ENCODE measurements at places on chromosomes 7 and 10. TPM values are rescaled to one million over a fixed set of nuclear protein-coding genes. Genes with fewer than 3 reads are reported as not detected.

AKR1C2 gene
- 0.97 TPM for total RNA-seq

CTTNBP2 gene
- not detected for total RNA-seq

WIPF3 gene
- total RNA-seq: not detected

CTBP2 gene
- 84.2 TPM for total RNA-seq

PLXDC2 gene
- 0.32 TPM for total RNA-seq

ZP3 gene
- 0.49 TPM for total RNA-seq

CAV1 gene
- 2,402 TPM for total RNA-seq

PCLO gene
- total RNA-seq: 4.5 TPM

CYP2W1 gene
- total RNA-seq: not detected

TCAF1 gene
- total RNA-seq: 20.1 TPM

C10orf71 gene
- not detected for total RNA-seq

UNCX gene
- not detected for total RNA-seq

PSMC2 gene
- 219 TPM for total RNA-seq

HYAL4 gene
- 1.2 TPM for total RNA-seq

NMT2 gene
- total RNA-seq: 52.5 TPM

AZGP1 gene
- total RNA-seq: not detected

BHLHA15 gene
- 0.13 TPM for total RNA-seq

CPVL gene
- total RNA-seq: 7.0 TPM

ATG9B gene
- not detected for total RNA-seq

CUBN gene
- 14.9 TPM for total RNA-seq

Data from bladder microvascular endothelial cell (primary cell).